Kidney glomerular epithelial cell (primary cell): ENCODE measurements at places on chromosomes 7 and 10.

DNA sequence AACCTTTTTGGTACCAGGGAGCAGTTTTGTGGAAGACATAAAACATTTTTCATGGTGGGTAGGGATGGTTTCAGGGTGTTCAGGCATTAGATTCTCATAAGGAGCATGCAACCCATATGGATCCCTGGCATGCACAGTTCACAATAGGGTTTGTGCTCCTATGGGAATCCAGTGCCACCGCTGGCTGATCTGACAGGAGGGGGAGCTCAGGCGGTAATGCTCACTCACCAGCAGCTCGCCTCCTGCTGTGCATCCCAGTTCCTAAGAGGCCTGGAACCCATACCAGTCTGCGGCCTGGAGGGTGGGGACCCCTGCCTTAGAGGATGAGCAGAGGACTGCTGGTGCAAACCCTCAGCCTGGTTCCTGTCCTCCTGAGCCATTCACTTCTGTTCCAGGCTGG is 561.7 kb downstream of the SDK1 start:
- no peak for DNase-seq

GRCh38 chr7:14275356-14275755 is 285.9 kb upstream of the ETV1 start:
- DNase-seq = no peak

- no peak for DNase-seq
Observed at GRCh38 chr7:50707236-50708006, 75.3 kb downstream of the GRB10 start.

DNA sequence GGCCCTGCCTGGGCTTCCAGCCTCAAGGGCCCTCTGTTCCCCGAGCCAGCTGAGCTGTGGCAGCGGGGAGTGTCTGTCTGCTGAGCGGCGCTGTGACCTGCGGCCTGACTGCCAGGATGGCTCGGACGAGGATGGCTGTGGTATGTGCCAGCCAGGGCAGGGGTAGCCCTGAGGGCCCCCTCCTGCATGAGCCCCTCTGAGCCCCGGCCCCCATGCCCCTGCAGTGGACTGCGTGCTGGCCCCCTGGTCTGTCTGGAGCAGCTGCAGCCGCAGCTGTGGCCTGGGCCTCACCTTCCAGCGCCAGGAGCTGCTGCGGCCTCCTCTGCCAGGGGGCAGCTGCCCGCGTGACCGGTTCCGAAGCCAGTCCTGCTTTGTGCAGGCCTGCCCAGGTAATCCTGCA is 28.4 kb upstream of the ZNF467 start:
- DNase-seq = no peak

GRCh38 chr10:124918191-124918830 is 23.6 kb upstream of the ZRANB1 start:
- DNase-seq = no peak
